ENCODE measurements at places on chromosomes 3 and 15. TPM values are rescaled to one million over a fixed set of nuclear protein-coding genes. Genes with fewer than 3 reads are reported as not detected.

Gene CCDC9B
- 19.7 TPM for total RNA-seq

Gene ARGFX
- total RNA-seq: not detected

GRCh38 chr15:46280762-46281542 lies 646.1 kb downstream of the SQOR start:
- DNase-seq: no peak
- H3K27me3 ChIP-seq: no peaks in the 10 kb centered on the region
- H3K36me3 ChIP-seq: no peaks in the 10 kb centered on the region

Gene C3orf70
- 1.8 TPM for total RNA-seq

GRCh38 chr3:22704166-22704565 lies 499.0 kb upstream of the UBE2E2 start:
- no peaks in the 10 kb centered on the region for H3K36me3 ChIP-seq
- no peak overlapping the region for H3K4me3 ChIP-seq
- H3K4me1 ChIP-seq: no peaks in the 10 kb centered on the region

GRCh38 chr15:52749258-52749657 lies 40.9 kb downstream of the ONECUT1 start:
- H3K4me1 ChIP-seq: no peaks in the 10 kb centered on the region
- H3K4me3 ChIP-seq: no peak overlapping the region
- peaks cover 14% of the 10 kb centered on the region for H3K27me3 ChIP-seq
- H3K36me3 ChIP-seq: no peaks in the 10 kb centered on the region

DNA sequence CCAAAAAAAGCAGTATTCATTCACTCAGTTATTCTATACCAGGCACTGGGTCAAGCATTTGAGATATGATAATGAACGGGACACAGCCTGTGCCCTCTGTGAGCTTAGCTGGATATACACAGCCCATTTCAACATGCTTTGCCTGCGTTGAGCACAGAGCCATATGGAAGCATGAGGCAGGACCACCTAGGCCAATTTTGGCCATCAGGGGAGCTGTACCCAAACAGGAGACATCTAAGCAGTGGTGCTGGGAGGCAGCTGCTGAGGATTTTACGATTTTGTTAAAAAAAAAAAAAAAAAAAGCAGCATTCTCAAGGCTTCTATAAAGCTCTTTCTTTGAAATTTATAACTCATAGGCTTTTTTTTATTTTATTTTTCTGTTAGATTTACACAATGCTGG lies 87.2 kb upstream of the SLC2A2 start:
- peaks cover 3% of the 10 kb centered on the region for H3K36me3 ChIP-seq
- no peaks in the 10 kb centered on the region for H3K27me3 ChIP-seq
- no peaks in the 10 kb centered on the region for H3K4me1 ChIP-seq
- no peak overlapping the region for H3K4me3 ChIP-seq
- no peak overlapping the region for H3K27ac ChIP-seq

DNA sequence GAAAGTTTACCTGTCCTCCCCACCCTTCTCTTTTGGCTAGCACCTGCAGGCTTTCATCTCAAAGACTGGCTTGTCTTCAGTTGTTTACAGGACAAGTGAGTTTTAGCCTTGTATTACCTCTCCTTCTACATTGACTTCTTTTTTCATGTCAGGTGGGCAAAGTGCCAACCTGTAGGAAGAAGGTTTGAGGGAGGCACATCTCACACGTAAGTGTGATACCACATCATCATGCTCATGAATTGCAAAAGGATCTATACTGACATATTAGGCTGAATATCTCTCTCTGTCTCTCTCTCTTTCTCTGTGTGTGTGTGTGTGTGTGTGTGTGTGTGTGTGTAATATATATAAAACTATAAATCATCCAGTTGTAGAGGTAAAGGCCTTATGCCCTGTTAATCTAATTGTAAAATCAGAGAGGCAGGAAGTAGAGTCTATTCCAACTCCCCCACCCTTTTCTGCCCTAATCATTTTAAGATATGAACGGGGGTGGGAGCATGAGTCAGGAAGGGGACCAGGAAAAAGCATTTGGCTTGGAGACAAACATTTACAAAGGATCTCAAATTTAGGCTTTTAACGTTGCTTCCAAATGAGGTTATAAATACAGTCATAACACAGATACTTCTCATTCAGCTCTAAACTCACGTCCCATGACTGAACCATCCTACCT lies 107.0 kb upstream of the PFN2 start:
- no peaks in the 10 kb centered on the region for H3K36me3 ChIP-seq
- peaks cover 24% of the 10 kb centered on the region for H3K4me1 ChIP-seq
- H3K4me3 ChIP-seq: no peak overlapping the region
